ENCODE measurements at places on chromosomes 2 and 18.

DNA sequence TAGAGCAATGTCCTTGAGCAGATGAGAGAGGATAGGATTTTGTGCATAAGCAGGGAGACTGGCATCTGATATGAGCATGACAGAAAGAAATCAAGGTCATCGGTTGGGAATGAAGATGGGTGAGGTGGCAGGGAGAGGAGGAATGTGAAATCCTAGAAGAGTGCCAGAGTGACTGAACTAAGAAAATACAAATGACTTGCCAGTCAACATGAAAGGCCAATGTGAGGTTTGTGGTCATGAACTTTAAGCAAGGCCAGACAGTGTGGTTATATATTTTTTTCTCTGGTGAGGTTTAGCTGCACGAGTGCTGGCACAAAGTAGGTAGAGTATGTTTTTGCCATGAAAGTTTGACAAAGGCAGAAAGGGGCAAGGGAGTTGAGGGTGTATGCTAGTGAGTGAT is 21.2 kb downstream of the QPCT start:
- no peak for DNase-seq

DNA sequence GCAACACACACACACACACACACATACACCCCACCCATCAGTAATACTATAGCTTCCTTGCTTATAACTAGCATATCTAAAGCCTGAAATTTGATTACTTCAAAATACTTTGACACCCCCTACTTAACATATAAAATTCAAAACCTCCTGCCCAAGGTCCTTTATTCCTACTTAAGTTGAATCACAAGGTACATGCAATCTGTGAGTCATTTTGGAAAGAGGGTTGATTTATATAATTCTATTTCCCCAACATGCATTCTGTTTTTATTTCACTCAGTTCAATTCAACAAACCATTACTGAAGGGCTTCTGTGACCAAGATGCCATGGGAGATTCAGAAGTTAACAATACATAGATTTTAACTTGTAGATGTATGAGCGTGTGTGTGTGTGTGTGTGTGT is 420.7 kb downstream of the METTL4 start:
- no peak for DNase-seq

DNA sequence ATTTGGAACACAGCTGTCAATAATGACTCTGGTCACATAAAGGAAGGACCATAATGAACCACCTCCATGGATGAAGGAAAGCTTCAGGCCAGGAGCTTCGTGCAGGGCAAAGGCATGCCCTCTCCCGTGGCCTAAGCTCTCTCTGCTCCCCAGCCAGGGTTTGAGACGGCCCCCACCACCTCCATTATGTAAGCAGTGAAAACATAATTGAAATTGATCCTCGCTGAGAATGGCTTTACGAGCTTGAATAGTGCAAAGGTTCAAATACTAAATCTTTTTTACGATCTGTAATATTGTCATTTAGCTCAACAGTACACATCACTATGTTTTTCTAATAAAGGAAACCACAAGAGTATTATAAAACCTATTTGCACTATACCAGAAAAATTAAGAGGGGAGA is 5.2 kb upstream of the EDAR start:
- DNase-seq: no peak

DNA sequence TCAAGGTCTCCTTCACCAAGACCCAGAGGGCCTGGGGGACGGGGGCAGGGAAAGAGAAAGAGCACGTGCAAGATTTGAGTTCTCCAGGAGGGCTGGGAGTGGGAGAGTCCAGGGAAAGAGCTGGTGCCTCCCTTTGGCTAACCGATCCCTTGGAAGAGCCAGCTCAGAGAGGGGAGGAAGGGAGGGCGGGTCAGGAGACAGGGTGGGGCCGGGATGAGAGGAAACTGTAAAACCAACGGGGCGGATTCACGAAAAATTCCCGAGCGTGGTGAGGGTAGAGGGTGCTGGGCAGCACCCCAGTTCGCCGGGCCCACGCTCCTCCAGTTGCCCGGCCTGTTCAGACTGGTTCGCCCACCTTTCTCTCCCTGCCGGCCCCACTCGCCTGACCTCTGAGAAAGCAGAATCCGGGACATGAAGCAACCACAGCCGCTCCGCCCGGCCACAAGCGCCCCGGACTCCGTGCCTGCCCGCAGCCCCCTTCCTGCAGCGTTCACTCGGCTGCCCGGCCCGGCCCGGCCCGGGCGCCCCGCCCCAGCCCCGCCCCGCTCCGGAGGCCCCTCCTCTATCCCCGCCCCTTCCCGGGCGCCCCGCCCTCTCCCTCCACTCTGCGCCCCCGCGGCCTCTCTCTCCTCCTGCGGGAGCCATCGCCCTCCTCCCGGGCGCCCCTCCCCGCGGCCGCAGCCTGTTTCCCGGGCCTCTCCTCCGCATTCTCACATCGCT is 230.9 kb upstream of the SMAD2 start:
- DNase-seq: peak; percentile 66
